ENCODE measurements at places on chromosomes 5 and 9. TPM values are rescaled to one million over a fixed set of nuclear protein-coding genes. Genes with fewer than 3 reads are reported as not detected.

GRCh38 chr9:84024041-84024575, 43.5 kb downstream of the RMI1 start:
- no peaks in the 10 kb centered on the region for H3K4me1 ChIP-seq
- no peak overlapping the region for H3K27ac ChIP-seq
- peaks cover 3% of the 10 kb centered on the region for H3K27me3 ChIP-seq
- DNase-seq = no peak

DNA sequence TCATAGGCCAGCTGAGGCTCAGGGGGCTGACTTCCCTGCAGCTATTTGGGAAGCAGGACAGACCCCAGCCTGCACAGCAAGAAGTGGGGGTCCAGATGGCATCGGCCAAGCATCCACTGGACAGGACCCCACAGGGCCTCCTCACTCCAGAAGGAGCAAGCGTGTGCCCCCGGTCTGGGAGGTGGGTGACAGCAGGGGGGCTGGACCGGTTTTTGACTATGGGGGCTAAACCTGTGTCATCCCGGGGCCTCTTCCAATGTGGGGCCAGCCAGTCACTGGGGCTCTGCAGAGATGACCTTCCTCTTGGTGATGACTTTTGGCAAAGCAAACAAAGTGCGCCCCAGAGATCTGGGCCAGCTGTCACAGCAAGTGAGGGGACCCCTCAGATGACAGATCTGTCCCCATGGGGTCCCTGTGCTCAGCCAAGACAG, 163.9 kb downstream of the OLFM1 start:
- H3K36me3 ChIP-seq = no peaks in the 10 kb centered on the region
- H3K27me3 ChIP-seq = peaks cover 10% of the 10 kb centered on the region
- no peaks in the 10 kb centered on the region for H3K4me1 ChIP-seq
- no peak overlapping the region for H3K4me3 ChIP-seq

Gene PTPN3
- total RNA-seq = 0.32 TPM

- peak; percentile 49 for DNase-seq
- H3K27ac ChIP-seq = no peak overlapping the region
- no peaks in the 10 kb centered on the region for H3K36me3 ChIP-seq
- no peaks in the 10 kb centered on the region for H3K4me1 ChIP-seq
Observed at GRCh38 chr9:16039218-16039987, 486.6 kb downstream of the CCDC171 start.
